CD8-positive, alpha-beta memory T cell (primary cell): ENCODE measurements at places on chromosomes 2 and 18. TPM values are rescaled to one million over a fixed set of nuclear protein-coding genes. Genes with fewer than 3 reads are reported as not detected.
A peak's percentile ranks its signal among the peaks of the same experiment; 100 is the strongest.

DNA sequence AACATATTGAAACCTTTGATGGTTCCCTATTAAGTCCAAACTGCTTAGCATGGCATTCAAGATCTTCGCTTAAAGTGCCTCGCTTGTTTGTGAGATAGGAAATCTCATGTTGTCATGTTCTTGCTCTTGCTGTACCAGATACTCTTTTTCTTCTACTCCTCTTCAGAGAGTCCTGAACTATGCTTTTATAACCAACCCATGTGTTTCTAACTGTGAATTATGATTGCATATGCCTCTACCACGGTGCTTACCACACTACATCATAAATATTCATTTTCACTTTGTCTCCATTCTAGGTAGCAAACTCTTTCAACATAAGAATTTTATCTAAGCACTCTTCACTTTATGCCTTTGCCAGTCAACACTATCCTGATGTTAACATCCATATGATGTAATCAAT, 23.6 kb downstream of the STAT4 start:
- no peaks in the 10 kb centered on the region for H3K27me3 ChIP-seq
- no peak for DNase-seq
- H3K4me3 ChIP-seq = no peak overlapping the region
- H3K27ac ChIP-seq = no peak overlapping the region
- peaks cover 52% of the 10 kb centered on the region for H3K4me1 ChIP-seq

- H3K36me3 ChIP-seq = no peaks in the 10 kb centered on the region
- H3K27ac ChIP-seq = no peak overlapping the region
- H3K4me1 ChIP-seq = no peaks in the 10 kb centered on the region
- DNase-seq = no peak
- H3K27me3 ChIP-seq = no peaks in the 10 kb centered on the region
Measured at GRCh38 chr2:128565441-128565840, 246.8 kb upstream of the HS6ST1 start.

CD226 gene
- 150 TPM for total RNA-seq

DNA sequence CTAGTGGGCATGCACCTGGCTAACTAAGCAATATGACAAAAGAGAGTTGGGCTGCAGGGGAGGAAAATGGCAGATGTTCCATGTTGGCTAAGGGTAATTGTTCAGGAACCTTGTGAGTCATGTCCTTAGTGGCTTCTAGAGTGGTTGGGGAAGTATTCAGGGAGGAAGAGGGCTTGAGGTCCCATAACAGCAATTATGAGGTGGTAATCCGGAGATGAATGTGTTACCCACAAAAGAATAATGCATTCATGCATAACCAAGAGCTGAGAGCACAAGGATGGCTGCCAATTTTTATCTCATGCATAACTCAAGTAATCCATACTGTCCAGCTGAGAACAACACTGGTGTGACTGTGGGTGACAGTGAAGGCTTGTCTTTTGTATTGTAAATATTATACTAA, 42.9 kb downstream of the TMEFF2 start:
- no peak for DNase-seq
- no peaks in the 10 kb centered on the region for H3K4me1 ChIP-seq
- no peaks in the 10 kb centered on the region for H3K36me3 ChIP-seq

DNA sequence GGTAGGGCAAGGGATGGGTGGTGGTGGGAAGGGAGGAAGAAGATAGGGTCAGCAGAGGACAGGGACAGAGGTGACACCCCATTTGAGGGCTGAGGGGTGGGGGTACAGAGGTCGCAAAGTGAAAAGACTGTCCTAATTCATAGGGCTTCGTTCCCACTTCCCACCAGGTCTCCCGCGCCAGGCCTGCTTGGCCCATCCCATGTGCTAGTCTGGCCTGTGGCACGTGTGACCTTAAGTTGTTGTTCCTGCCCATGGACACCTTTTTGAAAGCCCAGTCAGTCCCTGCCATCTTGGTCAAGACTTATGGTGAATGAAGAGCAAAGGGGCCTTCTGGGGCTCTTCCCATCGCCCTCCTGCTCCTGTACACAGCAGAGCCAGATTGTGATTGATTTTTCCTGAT, 46.2 kb downstream of the TGOLN2 start:
- no peak overlapping the region for H3K27ac ChIP-seq
- H3K27me3 ChIP-seq = no peaks in the 10 kb centered on the region
- no peaks in the 10 kb centered on the region for H3K4me1 ChIP-seq
- H3K36me3 ChIP-seq = no peaks in the 10 kb centered on the region

PER2 gene
- total RNA-seq = 14.2 TPM

- no peak overlapping the region for H3K4me3 ChIP-seq
- H3K27ac ChIP-seq = no peak overlapping the region
- DNase-seq = peak; percentile 8
- H3K4me1 ChIP-seq = peaks cover 21% of the 10 kb centered on the region
- H3K36me3 ChIP-seq = no peaks in the 10 kb centered on the region
- H3K27me3 ChIP-seq = no peaks in the 10 kb centered on the region
Measured at GRCh38 chr18:48908916-48909315, 41.8 kb downstream of the SMAD7 start.

DNA sequence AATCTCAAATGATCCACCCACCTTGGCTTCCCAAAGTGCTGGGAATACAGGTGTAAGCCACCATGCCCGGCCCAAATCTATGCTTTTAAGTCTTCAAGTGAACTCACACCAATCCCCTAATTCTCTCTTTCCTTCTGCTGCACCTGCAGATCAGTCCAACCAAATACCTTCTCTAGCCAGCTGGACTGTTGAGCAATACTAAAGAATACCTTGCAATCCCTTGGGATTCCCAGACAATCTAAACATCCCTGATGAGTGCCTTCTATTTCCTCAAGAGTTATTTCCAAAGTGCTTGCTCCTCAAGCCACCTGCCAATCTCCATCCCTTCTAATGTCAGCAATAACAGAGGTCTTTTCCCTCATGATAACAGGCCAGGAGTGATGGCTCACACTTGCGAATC, 48.6 kb downstream of the SF3B1 start:
- no peak overlapping the region for H3K4me3 ChIP-seq
- H3K4me1 ChIP-seq = peaks cover 3% of the 10 kb centered on the region
- H3K27me3 ChIP-seq = no peaks in the 10 kb centered on the region
- DNase-seq = no peak
- no peak overlapping the region for H3K27ac ChIP-seq

DSC3 gene
- not detected for total RNA-seq

DNA sequence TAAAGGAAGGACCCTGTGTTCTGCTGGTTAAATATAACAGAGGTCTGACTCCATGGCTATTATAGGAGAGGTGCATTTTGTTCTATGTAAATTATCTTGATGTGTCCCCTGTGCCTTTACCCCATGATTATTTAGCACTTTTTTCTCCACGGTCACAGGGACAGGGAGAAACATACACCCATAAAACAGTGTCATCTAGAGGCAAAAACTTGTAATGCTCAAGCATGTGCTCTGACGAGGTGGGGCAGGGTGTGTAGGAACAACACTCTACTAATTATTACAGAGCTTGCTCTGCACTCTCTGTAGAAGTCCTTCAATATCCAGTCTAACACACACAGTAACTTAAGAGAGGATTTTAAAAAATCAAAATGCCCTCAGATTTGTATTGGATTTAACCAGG, 187.9 kb downstream of the NEDD4L start:
- H3K4me3 ChIP-seq = no peak overlapping the region
- H3K27ac ChIP-seq = no peak overlapping the region
- DNase-seq = no peak

LIPG gene
- not detected for total RNA-seq

DNA sequence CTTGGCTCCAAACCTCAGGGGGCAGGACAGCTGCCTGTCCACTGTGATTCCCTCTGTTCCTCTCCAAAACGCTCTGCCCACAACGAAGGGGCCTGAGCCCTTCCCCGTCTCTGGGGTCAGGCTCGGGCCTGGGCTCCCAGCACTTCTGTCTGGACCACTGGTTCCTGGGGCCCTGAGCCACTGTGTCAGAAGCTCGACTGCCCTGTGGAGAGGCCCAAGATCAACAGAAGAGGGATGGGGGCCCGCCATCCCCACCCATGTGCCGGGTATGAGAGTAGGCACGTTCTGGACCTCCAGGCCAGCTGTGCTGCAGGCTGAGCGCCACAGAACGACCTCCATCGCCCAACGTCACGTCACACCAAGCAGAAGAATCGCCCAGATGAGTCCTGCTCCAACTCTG, 119.9 kb upstream of the HS6ST1 start:
- no peak for DNase-seq
- no peaks in the 10 kb centered on the region for H3K36me3 ChIP-seq
- no peaks in the 10 kb centered on the region for H3K27me3 ChIP-seq
- no peak overlapping the region for H3K27ac ChIP-seq
- H3K4me1 ChIP-seq = no peaks in the 10 kb centered on the region
- H3K4me3 ChIP-seq = no peak overlapping the region

SERPINB5 gene
- not detected for total RNA-seq

- no peak for DNase-seq
- H3K4me1 ChIP-seq = peaks cover 58% of the 10 kb centered on the region
- H3K27ac ChIP-seq = no peak overlapping the region
Measured at GRCh38 chr2:96961210-96961950, 25.0 kb downstream of the FAM178B start.

DNA sequence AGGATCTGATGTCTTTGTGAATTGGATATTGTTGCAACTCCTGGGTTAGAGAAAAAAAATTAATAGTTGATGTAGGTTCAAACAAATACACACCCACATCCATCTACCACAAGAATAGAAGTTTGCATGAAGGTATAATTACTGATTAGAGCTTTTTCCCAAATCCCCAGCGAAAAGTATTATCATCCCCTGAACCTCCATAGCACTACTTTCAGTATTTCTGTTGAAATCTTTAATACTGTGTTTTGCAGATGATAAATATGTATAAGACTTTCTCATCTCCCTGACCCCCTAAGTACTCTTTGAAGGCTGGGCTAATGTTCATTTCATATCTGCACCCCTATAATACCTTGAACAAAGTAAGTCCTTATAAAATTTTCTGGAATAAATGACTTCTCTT, 6.4 kb downstream of the FN1 start:
- no peak overlapping the region for H3K4me3 ChIP-seq
- H3K4me1 ChIP-seq = no peaks in the 10 kb centered on the region
- no peak overlapping the region for H3K27ac ChIP-seq

FNDC4 gene
- total RNA-seq = 0.15 TPM

FAM237A gene
- total RNA-seq = not detected

GRCh38 chr18:22503803-22504202, 86.1 kb upstream of the CTAGE1 start:
- H3K36me3 ChIP-seq = no peaks in the 10 kb centered on the region
- H3K4me1 ChIP-seq = no peaks in the 10 kb centered on the region
- H3K4me3 ChIP-seq = no peak overlapping the region
- H3K27me3 ChIP-seq = no peaks in the 10 kb centered on the region
- DNase-seq = no peak
- no peak overlapping the region for H3K27ac ChIP-seq

DNA sequence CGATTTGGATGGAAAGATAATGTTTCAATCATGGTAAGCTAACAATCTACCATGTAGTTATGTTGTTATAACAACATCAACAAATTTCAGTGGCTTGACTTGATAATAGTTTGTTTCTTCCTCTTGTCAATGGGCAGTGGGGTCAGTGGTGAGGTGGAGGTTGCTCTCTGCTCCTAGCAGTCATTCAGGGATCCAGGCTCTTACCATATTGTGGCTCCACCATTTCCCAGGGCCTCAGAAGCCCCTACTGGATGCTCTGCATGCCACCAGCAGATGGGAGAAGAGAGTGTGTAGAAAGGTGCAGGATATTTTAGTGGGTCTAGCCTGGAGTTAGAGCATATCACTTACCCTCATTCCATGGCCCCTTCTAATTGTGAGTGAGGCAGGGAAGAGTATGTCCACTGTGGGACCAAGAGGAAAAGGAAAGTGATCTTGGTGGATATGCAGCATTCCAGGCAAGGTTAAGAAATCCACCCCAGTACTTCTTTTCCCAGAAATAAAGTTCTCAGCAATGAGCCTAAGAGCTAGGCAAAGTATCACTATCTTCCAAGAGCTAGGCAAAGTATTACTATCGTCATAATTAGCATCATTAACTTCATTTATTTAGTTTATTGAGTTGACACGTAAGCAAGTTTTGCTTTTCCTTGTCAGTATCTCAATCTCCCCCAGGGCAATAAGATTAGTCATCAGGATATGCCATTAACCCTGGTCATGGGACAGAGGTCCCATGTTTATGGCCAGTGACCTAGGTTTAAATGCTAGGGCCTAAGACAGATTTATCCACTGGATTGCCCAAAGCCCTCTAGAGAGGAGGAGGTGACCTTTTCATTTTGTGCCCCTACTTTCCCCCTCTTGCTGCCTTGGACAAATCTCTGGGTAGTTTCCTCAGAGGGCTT, 4.2 kb upstream of the IWS1 start:
- H3K4me1 ChIP-seq = peaks cover 8% of the 10 kb centered on the region
- H3K36me3 ChIP-seq = no peaks in the 10 kb centered on the region
- no peak overlapping the region for H3K4me3 ChIP-seq
- DNase-seq = no peak
- H3K27me3 ChIP-seq = no peaks in the 10 kb centered on the region
- H3K27ac ChIP-seq = no peak overlapping the region

DNA sequence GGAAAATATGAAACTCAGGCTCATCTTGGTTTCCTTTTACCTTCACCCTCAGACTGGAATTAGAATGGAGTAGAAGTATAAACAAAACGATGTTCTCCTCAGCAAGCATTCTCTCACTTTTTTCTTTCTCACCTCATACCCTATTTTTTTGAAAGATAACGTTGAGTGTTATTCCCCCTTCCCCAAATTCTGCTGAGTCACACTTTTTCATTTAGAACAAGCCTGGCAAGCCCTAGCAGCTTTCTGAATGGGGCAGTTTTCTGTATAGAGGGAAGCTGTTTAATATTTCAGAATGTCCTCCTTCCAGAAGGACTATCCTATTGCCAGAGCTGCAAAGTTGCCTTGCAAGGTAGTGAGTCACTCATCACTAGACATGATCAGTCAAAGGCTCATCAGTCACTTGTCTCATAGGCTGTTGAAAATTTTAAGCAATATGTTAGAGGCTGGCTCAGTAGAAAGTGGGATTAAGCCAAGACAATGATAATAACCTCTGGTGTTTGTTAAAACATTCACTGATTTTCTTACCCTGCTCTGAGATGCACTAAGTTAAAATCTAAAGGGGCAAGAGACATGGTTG, 416.1 kb downstream of the RNF144A start:
- no peak overlapping the region for H3K27ac ChIP-seq
- no peak overlapping the region for H3K4me3 ChIP-seq
- no peaks in the 10 kb centered on the region for H3K4me1 ChIP-seq
- H3K36me3 ChIP-seq = no peaks in the 10 kb centered on the region
- DNase-seq = no peak

- H3K27ac ChIP-seq = no peak overlapping the region
- no peaks in the 10 kb centered on the region for H3K27me3 ChIP-seq
- no peak for DNase-seq
- H3K36me3 ChIP-seq = no peaks in the 10 kb centered on the region
Measured at GRCh38 chr2:100546469-100546868, 16.3 kb upstream of the PDCL3 start.

ESPNL gene
- total RNA-seq = not detected

- H3K4me3 ChIP-seq = no peak overlapping the region
- H3K36me3 ChIP-seq = no peaks in the 10 kb centered on the region
- H3K27ac ChIP-seq = no peak overlapping the region
- DNase-seq = peak; percentile 41
- peaks cover 40% of the 10 kb centered on the region for H3K4me1 ChIP-seq
Measured at GRCh38 chr18:79506191-79507075, 110.7 kb downstream of the NFATC1 start.

ICA1L gene
- 4.6 TPM for total RNA-seq

- no peaks in the 10 kb centered on the region for H3K36me3 ChIP-seq
- H3K4me3 ChIP-seq = no peak overlapping the region
- H3K27me3 ChIP-seq = no peaks in the 10 kb centered on the region
- H3K4me1 ChIP-seq = no peaks in the 10 kb centered on the region
Measured at GRCh38 chr18:8943900-8944870, 158.3 kb upstream of the NDUFV2 start.

GRCh38 chr18:70973626-70974025, 684.8 kb downstream of the SOCS6 start:
- H3K4me1 ChIP-seq = no peaks in the 10 kb centered on the region
- no peak overlapping the region for H3K27ac ChIP-seq
- H3K4me3 ChIP-seq = no peak overlapping the region
- H3K27me3 ChIP-seq = no peaks in the 10 kb centered on the region
- no peak for DNase-seq

AFF3 gene
- total RNA-seq = 0.53 TPM

TRABD2A gene
- 20.8 TPM for total RNA-seq

ALK gene
- not detected for total RNA-seq
